Activated T-helper 1 cell treated with anti-CD3 and anti-CD28 coated beads, Interleukin-12 subunit alpha, Interleukin-12 subunit beta, Interleukin-2, Interleukin-4 antibody, amounts not matched to agents 30 ng/mL and 10 ng/mL and 1 ng/mL, durations not matched to agents 14 hours and 24 hours and 36 hours (primary cell): ENCODE measurements at places on chromosomes 5 and 9. TPM values are rescaled to one million over a fixed set of nuclear protein-coding genes. Genes with fewer than 3 reads are reported as not detected.
A peak's percentile ranks its signal among the peaks of the same experiment; 100 is the strongest.

GRCh38 chr5:112643339-112643971, 94.2 kb upstream of the APC start:
- DNase-seq: no peak

GRCh38 chr9:2826291-2826690, 17.6 kb downstream of the PUM3 start:
- DNase-seq: no peak

- DNase-seq: no peak
Measured at GRCh38 chr5:40630126-40630525, 49.6 kb upstream of the PTGER4 start.

- no peak for DNase-seq
Measured at GRCh38 chr9:129464972-129465833, 155.7 kb downstream of the C9orf50 start.

DNA sequence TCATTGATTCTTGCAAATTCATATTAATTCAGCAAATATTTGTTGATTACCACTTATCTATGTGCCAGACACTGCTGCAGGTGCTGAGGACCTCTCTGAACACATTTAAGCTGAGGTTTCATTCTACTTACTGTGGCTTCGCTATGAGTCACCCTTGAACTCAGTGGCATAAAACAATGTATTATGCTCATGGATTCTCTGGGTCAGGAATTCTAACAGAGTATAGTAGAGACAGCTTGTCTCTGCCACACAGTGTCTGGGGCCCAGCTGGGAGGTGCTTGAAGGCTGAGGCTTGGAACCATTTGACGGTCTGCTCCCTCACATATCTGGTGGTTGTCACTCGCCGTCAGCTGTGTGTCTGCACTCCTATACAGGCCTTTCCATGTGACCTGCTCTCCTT, 124.3 kb upstream of the NR3C1 start:
- no peak for DNase-seq

- peak; percentile 88 for DNase-seq
Measured at GRCh38 chr5:170278611-170279458, 18.7 kb downstream of the LCP2 start.

- no peak for DNase-seq
Measured at GRCh38 chr5:139475865-139476617, 5.2 kb downstream of the SMIM33 start.

DNA sequence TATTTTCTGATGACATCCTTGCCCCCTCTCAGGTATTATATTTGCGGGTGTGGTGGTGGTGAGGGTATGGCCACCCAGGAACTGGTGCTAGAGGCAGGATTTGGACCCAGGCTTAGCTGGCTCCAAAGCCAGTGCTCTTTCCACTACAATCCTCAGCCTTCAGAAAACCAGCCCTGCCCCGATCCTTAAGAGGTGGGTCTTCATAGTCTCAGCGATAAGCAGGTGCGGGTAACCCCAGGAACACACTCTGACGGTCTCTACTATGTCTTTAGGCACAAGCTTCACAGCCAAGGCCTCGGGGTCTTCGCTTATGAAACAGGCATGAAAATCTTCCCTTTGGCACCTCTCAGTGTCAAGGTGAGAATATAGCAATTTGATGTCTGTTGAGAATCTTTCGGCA, 169.3 kb downstream of the FGF18 start:
- no peak for DNase-seq

- DNase-seq: no peak
Measured at GRCh38 chr5:170289121-170289520, 8.5 kb downstream of the LCP2 start.

DNA sequence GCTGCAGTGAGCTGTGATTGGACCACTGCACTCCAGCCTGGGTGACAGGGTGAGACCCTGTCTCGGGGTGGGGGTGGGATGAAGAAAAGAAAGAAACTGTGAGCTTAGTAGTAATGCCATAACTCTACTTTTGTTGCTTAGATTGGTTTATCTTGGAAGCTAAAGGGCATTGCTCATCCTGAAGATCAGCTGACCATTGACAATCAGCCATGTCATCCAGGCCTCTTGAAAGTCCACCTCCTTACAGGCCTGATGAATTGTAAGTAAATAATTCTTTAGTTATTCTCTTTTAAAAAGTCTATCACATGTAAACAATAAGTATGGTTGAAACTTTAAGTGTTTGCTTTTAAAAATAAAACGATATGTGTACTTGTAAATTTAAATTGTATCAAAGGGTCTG, 11.4 kb downstream of the OCLN start:
- DNase-seq: no peak

DNA sequence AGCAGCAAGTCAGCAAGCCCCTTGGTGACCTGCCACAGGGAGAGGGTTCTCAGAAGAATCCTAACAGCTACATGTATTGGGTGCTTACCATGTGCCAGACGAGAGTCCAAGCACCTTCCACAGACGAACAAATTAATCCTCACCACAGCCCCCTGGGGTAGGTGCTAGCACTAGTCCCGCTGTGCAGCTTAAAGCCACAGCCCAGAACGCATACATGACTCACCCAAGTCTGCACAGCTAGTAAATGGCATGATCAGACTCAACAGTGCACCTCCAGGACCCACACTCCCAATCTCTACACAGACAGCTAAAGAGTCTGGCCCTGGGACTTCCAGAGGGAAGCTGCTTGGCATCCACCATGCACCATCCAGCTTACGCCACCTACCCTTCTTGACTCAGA, 111.5 kb downstream of the PAX5 start:
- DNase-seq: no peak

The DRD1 gene
- not detected in 2 replicates for total RNA-seq

The AMBP gene
- total RNA-seq: not detected in 2 replicates

The TRIM7 gene
- total RNA-seq: 1.5 and 1.8 TPM in 2 replicates

The GLE1 gene
- 51.4 and 52.0 TPM in 2 replicates for total RNA-seq
